ENCODE measurements at places on chromosomes 6 and 20. TPM values are rescaled to one million over a fixed set of nuclear protein-coding genes. Genes with fewer than 3 reads are reported as not detected.

GRCh38 chr6:130598021-130598989, 228.9 kb upstream of the SMLR1 start:
- no peaks in the 10 kb centered on the region for H3K4me1 ChIP-seq
- no peak for DNase-seq
- H3K27ac ChIP-seq: no peak overlapping the region
- no peaks in the 10 kb centered on the region for H3K27me3 ChIP-seq

- DNase-seq: no peak
- no peak overlapping the region for H3K4me3 ChIP-seq
- H3K27ac ChIP-seq: no peak overlapping the region
Measured at GRCh38 chr6:168210239-168211105, 109.1 kb downstream of the DACT2 start.

GRCh38 chr6:131807644-131808459, at the start of gene ENPP1:
ENPP1 (plus strand) TSS chr6:131808020; CDS start chr6:131808036, 16 bp downstream.
- H3K27ac ChIP-seq: peak within 1 kb of the TSS; percentile 93
- H3K27me3 ChIP-seq: no peaks in the 10 kb centered on the region
- no peaks in the 10 kb centered on the region for H3K36me3 ChIP-seq
- peaks cover 20% of the 10 kb centered on the region for H3K4me1 ChIP-seq
- peak; percentile 89 for DNase-seq

- H3K4me3 ChIP-seq: no peak overlapping the region
- DNase-seq: no peak
- peaks cover 5% of the 10 kb centered on the region for H3K4me1 ChIP-seq
- H3K27me3 ChIP-seq: no peaks in the 10 kb centered on the region
Measured at GRCh38 chr20:4233520-4233919, 218.2 kb upstream of the RNF24 start.

DNA sequence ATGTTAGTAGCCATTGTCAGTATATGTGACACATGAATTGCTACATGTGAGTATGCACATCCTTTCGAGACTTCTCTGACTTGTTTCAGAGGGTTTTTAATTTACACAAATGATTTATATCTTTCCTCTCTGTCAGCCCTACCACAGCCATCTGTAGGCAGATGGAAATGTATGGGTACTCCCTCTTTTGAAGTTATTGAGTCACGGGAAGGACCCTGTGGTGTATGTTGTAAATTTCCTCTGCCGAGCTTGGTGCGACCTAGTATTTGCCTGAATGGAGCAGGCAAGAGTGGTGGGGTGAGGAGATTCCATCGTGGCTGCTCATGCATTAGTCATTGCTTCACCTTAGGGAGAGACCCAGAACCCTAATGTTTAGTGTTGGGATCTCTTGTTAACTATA, 171.9 kb downstream of the JARID2 start:
- no peak overlapping the region for H3K27ac ChIP-seq
- no peak overlapping the region for H3K4me3 ChIP-seq
- no peaks in the 10 kb centered on the region for H3K36me3 ChIP-seq
- DNase-seq: no peak
- H3K27me3 ChIP-seq: no peaks in the 10 kb centered on the region

DNA sequence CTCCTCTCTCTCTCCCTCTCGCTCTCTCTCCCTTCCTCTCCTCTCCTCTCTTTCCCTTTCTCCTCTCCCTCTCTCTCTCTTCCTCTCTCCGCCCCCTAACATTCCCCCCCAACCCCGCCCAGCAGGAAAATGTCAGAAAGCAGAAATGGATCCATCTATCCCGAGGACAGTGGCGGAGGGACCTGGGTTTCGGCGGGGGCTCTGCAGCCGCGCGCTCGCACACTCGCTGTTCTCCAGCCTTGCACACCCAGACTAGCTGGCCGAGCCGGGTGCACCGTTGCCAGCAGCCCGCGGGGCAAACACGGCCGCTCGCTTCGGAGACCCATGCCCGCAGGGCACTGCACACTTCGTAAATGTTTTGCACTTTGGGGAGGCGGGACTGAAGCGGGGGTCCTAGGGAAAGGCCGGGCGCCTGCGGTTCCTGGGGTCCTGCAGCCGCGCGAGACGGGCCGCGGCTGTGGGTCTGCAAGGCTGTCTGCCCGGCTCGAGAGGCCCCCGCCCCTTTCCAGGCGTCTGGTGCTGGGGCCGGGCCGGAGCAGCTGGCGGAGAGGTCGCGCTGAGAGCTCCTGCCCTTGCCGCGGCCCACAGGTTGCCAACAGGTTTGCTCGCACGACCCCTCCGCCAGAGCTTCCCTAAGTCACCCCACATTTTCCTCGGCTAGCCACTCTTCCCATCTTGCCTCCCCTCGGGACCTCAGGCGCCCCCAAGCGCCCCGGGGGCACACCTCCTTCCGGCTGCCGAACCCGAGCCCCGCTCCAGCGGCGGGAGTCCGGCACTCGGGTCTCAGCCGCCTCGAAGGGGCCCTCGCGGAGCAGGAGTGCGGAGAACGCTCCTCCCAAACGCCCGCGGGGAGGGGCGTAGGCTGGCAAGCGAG, 818 bp upstream of the MDGA1 start:
- peak; percentile 85 for DNase-seq
- H3K4me3 ChIP-seq: peak overlapping the region; percentile 40
- no peaks in the 10 kb centered on the region for H3K27me3 ChIP-seq
- H3K36me3 ChIP-seq: no peaks in the 10 kb centered on the region
- no peaks in the 10 kb centered on the region for H3K4me1 ChIP-seq

- H3K4me3 ChIP-seq: no peak overlapping the region
- no peak for DNase-seq
- no peaks in the 10 kb centered on the region for H3K36me3 ChIP-seq
Measured at GRCh38 chr6:134177236-134177635, 124.8 kb upstream of the SLC2A12 start.

- no peak overlapping the region for H3K27ac ChIP-seq
- no peaks in the 10 kb centered on the region for H3K27me3 ChIP-seq
- DNase-seq: no peak
- no peak overlapping the region for H3K4me3 ChIP-seq
Measured at GRCh38 chr20:20832715-20833114, 120.3 kb upstream of the RALGAPA2 start.

- H3K4me1 ChIP-seq: no peaks in the 10 kb centered on the region
- no peak overlapping the region for H3K4me3 ChIP-seq
- no peaks in the 10 kb centered on the region for H3K36me3 ChIP-seq
Measured at GRCh38 chr20:20076297-20077065, 24.1 kb downstream of the CFAP61 start.

GRCh38 chr20:51667002-51667408, 101.2 kb downstream of the ATP9A start:
- no peaks in the 10 kb centered on the region for H3K4me1 ChIP-seq
- H3K27me3 ChIP-seq: no peaks in the 10 kb centered on the region
- H3K36me3 ChIP-seq: peaks cover 12% of the 10 kb centered on the region
- H3K4me3 ChIP-seq: no peak overlapping the region

- no peaks in the 10 kb centered on the region for H3K27me3 ChIP-seq
- H3K36me3 ChIP-seq: no peaks in the 10 kb centered on the region
- no peaks in the 10 kb centered on the region for H3K4me1 ChIP-seq
- no peak overlapping the region for H3K4me3 ChIP-seq
Measured at GRCh38 chr6:63458480-63459115, 113.7 kb upstream of the LOC128125822 start.

GRCh38 chr20:11457488-11457887, 460.2 kb upstream of the BTBD3 start:
- no peaks in the 10 kb centered on the region for H3K36me3 ChIP-seq
- no peak overlapping the region for H3K27ac ChIP-seq
- H3K4me3 ChIP-seq: no peak overlapping the region
- DNase-seq: no peak
- no peaks in the 10 kb centered on the region for H3K4me1 ChIP-seq

GRCh38 chr6:85321906-85322305, 128.0 kb upstream of the NT5E start:
- no peak overlapping the region for H3K27ac ChIP-seq
- no peak for DNase-seq
- H3K4me3 ChIP-seq: no peak overlapping the region
- H3K4me1 ChIP-seq: no peaks in the 10 kb centered on the region
- no peaks in the 10 kb centered on the region for H3K27me3 ChIP-seq

DNA sequence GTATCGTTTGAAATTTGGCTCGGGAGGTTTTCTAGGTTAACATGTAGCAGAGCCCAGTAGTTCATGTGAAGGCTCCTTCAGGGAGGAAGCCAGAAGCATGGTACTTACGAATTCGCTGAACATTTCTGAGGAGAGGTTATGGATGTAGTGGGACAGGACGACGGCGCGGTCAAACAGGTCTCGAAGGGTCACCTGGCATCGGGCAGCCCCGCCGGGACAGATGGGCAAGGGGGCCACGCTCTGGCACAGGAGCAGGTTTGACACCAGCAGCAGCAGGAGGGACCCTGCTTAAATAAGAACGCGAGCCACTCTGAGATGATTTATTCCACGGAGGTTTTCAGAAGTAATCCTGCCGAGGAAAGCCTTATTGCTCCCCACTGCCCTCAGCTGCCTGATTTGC, 2.5 kb downstream of the PRL start:
- no peaks in the 10 kb centered on the region for H3K27me3 ChIP-seq
- no peak overlapping the region for H3K4me3 ChIP-seq
- no peaks in the 10 kb centered on the region for H3K36me3 ChIP-seq
- DNase-seq: no peak

GRCh38 chr6:89508755-89509563, 76.0 kb downstream of the ANKRD6 start:
- DNase-seq: no peak
- peak overlapping the region; percentile 13 for H3K27ac ChIP-seq
- H3K36me3 ChIP-seq: no peaks in the 10 kb centered on the region
- H3K27me3 ChIP-seq: no peaks in the 10 kb centered on the region
- no peak overlapping the region for H3K4me3 ChIP-seq
- peaks cover 3% of the 10 kb centered on the region for H3K4me1 ChIP-seq

- no peaks in the 10 kb centered on the region for H3K36me3 ChIP-seq
- no peak overlapping the region for H3K27ac ChIP-seq
- DNase-seq: no peak
- no peaks in the 10 kb centered on the region for H3K27me3 ChIP-seq
Measured at GRCh38 chr6:111747829-111748228, 125.4 kb downstream of the FYN start.

DNA sequence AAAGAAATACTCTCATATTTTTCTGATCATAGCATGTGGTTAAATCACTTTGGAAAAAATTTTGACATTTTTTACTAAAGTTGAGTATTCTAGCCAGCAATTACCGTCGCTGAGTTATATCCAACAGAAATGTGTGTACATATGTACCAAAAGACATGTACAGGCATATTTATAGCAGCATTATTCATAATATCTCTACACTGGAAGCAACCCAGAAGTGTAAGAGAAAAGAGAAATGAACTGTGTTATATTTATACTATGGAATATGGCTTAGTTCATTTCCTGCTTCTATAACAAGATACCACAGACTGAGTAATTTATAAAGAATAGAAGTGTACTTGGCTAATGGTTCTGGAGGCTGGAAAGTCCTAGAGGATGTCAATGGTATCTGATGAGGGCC, 474.0 kb upstream of the GJE1 start:
- no peaks in the 10 kb centered on the region for H3K4me1 ChIP-seq
- no peak for DNase-seq
- no peak overlapping the region for H3K4me3 ChIP-seq
- H3K36me3 ChIP-seq: no peaks in the 10 kb centered on the region
- H3K27ac ChIP-seq: no peak overlapping the region

DNA sequence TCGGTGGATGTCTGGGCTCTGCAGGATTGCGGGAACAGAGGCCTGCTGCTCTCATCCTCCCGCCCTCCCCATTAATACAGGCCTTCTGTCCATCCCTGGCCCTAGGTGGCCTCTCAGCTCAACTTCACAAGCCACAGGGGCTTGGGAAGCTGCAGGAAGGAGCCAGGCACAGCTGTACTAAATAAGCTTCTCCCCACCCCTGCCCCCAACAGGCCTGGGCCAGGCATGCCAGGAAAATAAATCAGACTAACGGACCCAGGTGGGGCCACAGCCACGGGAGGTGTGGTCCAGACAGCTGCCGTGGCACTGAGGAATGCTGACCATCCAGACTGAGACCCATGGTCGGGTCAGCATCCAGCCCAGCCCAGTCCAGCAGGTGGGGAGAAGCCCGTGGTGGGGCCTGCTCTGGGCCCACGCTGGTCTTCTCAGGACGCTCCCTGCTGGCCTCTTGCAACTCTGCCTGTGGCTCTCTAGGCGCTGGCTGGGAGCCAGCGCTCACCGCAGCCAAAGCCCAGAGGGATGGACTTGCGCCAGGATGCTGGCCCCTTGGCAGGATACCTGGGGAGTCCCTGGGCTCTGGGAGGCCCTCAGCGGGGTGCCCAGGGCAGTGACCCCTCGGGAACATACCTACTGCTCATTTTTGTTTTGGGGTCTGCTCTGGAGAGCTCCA, 8.6 kb upstream of the YTHDF1 start:
- no peak overlapping the region for H3K4me3 ChIP-seq
- H3K27me3 ChIP-seq: no peaks in the 10 kb centered on the region

- no peak overlapping the region for H3K27ac ChIP-seq
- no peaks in the 10 kb centered on the region for H3K27me3 ChIP-seq
- H3K36me3 ChIP-seq: no peaks in the 10 kb centered on the region
- H3K4me1 ChIP-seq: peaks cover 1% of the 10 kb centered on the region
- no peak for DNase-seq
Measured at GRCh38 chr6:7124114-7124513, 16.4 kb downstream of the RREB1 start.

- DNase-seq: no peak
- H3K4me3 ChIP-seq: no peak overlapping the region
- H3K4me1 ChIP-seq: no peaks in the 10 kb centered on the region
- H3K36me3 ChIP-seq: peaks cover 6% of the 10 kb centered on the region
- no peak overlapping the region for H3K27ac ChIP-seq
Measured at GRCh38 chr20:34365765-34366213, 2.7 kb downstream of the ITCH start.

DNA sequence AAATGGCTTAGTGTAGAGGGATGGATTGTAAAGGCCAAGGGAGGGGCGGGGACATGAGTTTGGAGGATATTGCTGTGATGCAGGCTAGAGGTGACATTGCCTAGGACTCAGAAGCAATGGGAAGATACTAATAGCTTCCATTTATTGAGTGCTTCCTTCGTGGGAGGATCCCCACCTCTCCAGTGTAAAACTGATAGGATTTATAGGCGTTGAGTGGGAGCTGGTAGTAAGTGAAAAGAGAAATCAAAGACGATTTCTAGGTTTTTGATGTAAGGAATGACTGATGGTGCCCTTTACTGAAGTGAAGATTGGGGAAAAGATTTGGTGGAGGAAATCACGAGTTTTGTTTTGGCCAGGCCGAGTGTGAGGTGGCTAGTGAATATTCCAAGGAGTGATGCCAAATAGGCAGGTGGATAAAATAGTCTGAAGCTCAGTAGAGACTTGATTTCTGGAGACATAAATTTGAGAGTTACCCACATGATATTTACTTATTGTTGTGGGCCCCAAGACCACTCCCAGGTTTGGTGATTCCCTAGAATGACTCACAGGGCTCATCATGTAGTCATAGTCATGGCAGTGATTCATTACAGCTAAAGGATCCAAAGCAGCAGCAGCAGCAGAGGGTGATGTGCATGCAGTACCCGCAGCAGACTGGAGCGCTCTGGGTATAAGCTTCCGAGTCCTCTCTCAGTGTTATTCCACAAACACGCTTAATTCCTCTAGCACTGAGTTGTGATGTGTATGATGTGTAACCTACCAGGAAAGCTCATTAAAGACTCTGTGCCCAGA, 10.2 kb downstream of the RPRD1B start:
- no peak for DNase-seq
- no peak overlapping the region for H3K27ac ChIP-seq
- no peaks in the 10 kb centered on the region for H3K36me3 ChIP-seq
- no peaks in the 10 kb centered on the region for H3K27me3 ChIP-seq
- no peak overlapping the region for H3K4me3 ChIP-seq

The GPR63 gene
- 3.6 TPM for total RNA-seq

The KCNK15 gene
- 16.1 TPM for total RNA-seq

The PCSK2 gene
- 2.2 TPM for total RNA-seq

The FABP7 gene
- not detected for total RNA-seq

The ASXL1 gene
- total RNA-seq: 92.5 TPM

The SYNGAP1 gene
- total RNA-seq: 31.7 TPM

The PLEKHG1 gene
- 62.7 TPM for total RNA-seq

The SYNDIG1 gene
- total RNA-seq: 4.5 TPM

The AFG1L gene
- 5.7 TPM for total RNA-seq

The PRDM13 gene
- total RNA-seq: not detected

The PTK6 gene
- 0.19 TPM for total RNA-seq

The FRK gene
- 9.3 TPM for total RNA-seq

The OR12D2 gene
- total RNA-seq: not detected

The SEMG1 gene
- not detected for total RNA-seq
